Stimulated activated CD4-positive, alpha-beta T cell treated with anti-CD3 and anti-CD28 coated beads, Interleukin-1b, Interleukin-23, amount 100 ng/mL, for 1 hour (primary cell): ENCODE measurements at places on chromosomes 11 and 22.

- DNase-seq = no peak
Measured at GRCh38 chr11:43694477-43694876, 13.9 kb downstream of the HSD17B12 start.

DNA sequence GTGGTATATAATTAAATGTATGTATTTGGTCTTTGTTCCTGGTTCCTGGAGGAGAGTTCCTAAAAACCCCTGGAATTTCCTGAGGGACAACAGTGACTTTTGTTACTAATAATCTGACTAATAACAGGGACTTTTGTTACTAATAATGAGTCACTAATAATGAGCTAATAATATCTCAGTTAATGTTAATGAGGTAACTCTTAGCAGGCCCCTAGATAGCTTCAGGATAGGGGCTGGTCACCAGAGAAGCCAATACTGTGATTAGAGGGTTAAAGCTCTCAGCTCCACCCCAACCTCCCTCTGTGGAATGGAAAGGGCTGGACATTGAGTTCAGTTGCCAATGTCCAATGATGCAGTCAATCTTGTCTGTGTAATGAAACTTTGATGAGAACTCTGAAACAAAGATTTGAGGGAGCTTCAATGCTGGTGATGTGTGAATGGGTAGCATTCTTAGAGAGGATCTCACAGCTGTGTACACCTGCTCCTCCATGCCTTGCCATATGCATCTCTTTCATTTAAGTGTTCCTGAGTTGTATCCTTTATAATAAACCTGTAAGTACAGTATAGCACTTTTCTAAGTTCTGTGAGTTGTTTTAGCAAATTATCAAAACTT, 1431.4 kb upstream of the TENM4 start:
- no peak for DNase-seq

GRCh38 chr11:79090191-79090705, 350.6 kb downstream of the TENM4 start:
- DNase-seq = no peak

GRCh38 chr22:20552443-20553401, 45.3 kb downstream of the MED15 start:
- DNase-seq = no peak

DNA sequence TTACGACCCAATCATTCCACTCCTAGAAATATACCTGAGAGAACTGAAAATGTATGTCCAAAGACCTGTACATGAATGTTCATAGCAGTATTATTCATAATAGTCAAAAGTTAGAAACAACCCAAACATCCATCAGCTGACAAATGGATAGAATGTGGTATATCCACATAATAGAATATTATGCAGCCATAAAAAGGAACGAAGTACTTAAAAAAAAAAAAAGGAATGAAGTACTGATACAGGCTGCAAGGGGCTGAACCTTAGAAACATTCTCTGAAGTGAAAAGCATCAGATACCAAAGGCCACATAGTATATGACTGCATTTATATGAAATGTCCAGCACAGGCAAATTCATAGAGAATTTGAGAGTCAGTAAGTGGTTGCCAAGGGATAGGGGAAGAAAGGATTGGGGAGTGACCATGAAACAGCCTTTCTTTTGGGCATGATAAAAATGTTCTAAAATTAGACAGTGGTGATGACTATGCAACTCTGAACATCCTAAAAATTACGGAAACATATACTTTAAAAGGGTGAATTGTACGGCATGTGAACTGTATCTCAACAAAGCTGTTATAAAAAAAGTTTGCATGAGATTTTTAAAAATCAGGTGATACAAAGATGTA, 1.8 kb downstream of the TPST2 start:
- DNase-seq = no peak

- no peak for DNase-seq
Measured at GRCh38 chr11:36074941-36075431, 131.1 kb downstream of the LDLRAD3 start.

DNA sequence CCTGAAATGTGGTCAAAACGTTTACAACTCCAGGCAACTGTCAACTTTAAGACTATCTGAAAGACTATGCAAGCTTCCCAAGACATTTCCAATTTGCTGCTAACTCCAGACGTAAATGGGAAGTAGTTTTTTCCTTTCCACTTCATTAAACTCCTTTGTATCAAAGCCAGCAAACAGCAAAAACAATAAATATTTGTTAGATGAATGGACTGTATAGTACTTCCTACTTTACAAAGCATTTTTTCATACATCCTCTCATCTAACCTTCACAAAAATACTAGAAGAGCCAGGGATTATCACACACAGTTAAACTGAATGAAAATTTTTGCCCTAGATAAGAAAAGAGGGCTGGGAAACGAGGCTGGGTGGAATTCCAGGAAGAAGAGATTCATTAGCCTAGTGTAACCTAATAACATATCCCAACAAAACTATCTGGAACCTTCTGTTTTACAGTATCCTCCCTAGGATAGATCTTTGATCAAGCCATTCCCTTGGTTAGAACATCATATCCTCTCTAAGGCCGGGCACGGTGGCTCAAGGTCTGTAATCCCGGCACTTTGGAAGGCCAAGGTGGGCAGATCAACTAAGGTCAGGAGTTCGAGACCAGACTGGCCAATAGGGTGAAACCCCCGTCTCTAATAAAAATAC, 10.4 kb downstream of the NUP98 start:
- no peak for DNase-seq

DNA sequence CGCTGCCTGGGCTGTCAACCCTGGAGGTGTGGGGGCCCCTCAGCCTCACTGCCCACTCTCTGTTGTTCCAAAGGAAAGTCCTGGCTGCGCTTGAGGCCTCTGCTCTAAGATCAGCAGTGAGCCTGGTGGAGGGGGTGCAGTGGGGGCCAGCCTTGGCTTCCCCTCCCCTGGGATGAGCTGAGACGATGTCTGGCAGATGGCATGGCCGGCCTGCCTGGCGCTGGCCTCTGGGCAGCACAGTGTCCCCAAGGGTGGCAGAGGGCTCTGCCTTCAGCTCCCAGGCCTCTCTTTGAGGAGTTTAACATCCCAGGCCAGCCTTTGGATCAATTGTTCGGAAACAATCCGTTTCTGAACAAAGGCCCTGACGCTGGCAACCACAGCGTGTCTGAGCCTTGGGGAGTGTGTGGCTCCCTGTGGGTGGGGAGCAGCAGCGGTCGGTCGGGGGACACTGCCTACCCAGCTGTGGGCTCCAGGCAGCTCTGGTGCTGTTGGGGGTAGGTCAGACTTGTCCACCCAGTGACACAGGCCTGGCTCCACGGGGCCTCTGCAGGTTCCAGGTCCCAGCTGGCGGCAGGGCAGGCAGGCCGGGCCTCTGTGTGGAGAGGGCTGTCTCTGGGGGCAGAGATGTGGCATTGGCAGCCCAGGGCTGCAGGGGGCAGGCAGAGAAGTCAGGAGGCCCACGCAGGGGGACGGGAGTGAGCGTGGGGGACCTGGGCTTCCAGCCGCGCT, 12.1 kb downstream of the TSPAN4 start:
- no peak for DNase-seq

GRCh38 chr11:20037396-20038153, 122.7 kb downstream of the DBX1 start:
- DNase-seq = no peak

DNA sequence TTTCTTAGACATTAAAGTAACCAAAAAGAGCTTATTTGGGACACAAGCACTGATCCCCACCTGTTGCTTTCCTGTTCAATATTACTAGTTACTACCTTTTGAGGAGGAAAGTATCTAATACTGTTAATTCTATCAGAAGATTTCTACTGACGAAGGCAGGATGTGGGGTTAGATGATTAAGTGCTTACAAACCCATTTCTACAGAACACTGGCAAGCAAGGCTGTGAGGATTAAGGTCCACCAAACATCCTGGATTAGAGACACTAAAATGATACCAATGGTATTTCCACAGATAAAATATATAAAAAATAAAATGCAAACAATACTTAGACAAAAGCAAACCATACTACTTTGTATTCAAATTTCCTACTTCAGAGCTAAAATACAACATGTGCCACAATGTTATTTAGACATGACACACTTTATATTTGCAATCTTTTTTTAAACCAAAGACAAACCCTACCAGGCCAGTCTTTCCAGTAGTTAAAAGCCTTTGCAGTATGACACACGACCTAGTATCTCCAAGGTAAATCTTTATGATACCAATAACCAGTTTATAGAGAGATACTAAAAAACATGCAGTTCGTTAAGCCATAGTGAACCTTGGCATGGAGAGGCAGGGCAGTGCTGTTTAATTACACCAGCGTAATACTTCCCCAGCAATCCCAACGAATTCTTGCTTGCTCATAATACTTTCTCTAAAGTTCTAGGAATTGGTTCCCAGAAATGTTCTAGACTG, 71.2 kb upstream of the TP53AIP1 start:
- DNase-seq = no peak

GRCh38 chr22:43002202-43002586, 12.8 kb downstream of the PACSIN2 start:
- no peak for DNase-seq

DNA sequence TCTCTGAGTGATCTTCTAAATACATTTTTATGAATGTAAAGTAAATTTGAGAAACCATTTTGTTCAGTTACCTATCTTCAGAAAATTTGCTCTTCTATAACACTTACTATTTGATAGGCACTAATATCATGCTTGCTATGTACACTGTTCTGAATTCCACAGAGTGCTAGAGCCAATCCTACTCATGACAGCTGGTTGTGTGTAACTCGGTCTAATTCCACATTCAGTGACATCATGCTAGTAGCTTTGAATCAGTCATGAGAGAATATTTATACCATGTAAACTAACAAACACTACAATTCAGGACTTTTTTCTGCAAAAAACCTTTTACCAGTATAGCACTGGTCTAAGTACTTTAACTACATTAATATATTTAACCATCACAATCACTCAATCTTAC, 902.9 kb downstream of the DLG2 start:
- DNase-seq = no peak

- DNase-seq = no peak
Measured at GRCh38 chr11:101291279-101291678, 161.7 kb upstream of the PGR start.
